Stimulated activated CD4-positive, alpha-beta T cell treated with anti-CD3 and anti-CD28 coated beads, TNF-alpha, amount 100 ng/mL, for 1 hour (primary cell): ENCODE measurements at places on chromosomes 11 and 22.

- DNase-seq: no peak
Measured at GRCh38 chr22:26800858-26801257, 143.5 kb downstream of the MIAT start.

DNA sequence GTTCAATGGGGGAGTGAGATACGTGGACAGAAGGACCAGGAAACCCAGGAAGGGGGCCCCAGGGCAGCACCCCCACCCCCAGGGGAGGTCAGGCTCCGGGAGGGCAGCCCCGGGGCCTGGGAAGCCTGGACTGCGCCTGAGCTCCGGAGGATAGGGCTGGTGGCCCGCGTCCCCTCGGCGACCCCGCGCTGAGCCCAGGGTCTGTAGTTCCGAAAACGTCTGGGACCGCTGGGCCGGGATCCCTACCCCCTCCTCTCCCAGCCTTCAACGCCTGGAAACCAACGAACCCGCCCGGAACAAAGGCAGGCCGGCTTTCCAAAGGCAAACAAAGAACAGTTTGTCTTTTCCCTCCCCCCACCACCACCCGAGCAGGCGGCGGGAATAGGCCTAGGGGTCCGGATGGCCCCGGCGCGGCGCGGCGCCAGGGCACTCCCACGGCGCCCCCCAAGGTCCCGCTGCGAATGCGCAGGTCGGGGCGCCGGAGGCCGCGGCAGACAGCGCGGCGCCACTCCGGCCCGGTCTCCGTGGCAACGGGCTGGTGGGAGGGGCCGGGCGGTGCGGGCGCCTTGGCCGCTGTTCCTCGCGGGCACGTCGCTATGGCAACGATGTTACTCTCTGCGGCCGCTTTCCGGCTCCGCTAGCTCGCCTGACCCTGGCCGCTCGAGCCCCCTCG lies 58.5 kb downstream of the IGLL1 start:
- DNase-seq: peak; percentile 20

DNA sequence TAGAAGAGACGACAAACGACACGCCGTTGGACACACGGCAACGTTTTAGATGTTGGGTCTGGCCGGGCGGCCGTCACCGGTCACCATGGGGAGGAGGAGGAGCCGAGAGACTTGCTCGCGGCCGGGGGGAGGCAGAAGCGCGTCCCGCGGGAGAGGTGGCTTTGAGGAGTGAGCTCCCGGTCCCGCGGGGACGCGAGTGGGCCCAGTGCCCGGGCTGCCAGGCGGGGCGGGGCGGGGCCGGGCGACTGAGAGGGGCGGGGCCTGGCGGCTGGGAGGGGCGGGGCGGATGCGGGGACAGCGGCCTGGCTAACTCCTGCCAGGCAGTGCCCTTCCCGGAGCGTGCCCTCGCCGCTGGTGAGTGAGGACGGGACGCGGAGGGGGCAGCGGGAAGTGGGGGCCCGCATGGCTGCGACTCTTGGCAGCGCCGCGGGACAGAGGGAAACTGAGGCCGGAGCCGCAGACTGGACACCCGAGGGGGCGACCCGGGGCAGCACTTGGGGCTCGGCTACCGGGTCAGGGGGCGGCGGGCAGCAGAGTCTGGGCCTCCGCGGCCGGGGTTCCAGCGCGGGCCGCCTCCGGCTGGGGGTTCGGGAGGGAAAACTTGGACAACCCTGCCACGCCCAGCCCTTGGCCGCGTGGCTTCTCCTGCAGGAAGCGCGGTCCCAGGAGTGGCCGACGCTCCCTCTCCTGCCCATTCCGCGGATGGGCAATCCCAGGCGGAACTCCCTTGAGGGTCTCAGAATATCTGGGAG lies at the start of gene TSPO:
TSS of gene TSPO (plus strand) at position 309 of the 752 bp plus-strand sequence. CDS start 7,680 bp downstream, outside the sequence.
- peak; percentile 13 for DNase-seq

GRCh38 chr11:42596576-42597145 lies 715.1 kb upstream of the API5 start:
- DNase-seq: no peak

GRCh38 chr22:49887702-49888101 lies 30.5 kb downstream of the ALG12 start:
- DNase-seq: no peak

DNA sequence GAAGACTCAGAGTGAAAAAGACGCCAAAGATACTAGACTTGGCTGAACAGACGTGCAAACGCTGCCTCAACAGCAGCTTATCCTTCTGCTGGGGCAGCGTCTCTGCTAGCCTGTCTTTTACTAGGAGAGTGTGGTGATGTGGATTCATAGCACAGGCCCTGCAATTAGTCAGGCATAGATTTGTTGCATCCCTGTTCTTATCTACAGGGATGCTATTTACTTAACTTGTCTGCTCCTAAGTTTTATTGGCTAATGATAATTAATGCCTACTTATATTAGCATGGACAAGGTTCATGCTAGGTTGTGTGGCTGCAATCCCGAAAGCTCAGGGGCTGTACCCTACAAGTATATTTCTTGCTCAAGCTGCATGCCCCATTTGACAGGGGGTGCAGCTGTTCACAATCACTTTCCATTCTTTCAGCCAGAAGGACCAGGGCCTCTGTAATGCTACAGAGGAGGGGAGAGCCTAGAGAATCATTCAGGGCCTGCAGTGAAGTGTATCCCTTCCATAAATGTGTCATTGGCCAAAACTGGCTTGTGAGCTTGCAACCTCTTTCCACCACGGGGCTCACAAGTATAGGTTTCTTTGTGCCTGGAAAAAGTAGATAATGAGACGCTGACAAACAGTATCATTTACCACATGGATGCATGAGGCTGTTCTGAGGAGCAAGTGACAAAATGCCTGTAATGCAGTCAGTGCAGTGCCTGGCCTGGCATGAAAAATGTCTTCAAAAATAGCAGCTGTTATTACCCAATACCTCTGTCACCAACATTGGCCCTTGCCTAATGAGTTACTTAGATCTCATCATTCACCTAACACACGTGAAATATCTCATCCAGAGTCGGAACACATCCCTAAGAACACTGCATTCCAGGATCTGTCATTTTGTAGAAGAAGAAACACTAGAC lies 685.8 kb upstream of the API5 start:
- DNase-seq: no peak

GRCh38 chr11:14350215-14350614 lies 8.8 kb downstream of the RRAS2 start:
- no peak for DNase-seq

DNA sequence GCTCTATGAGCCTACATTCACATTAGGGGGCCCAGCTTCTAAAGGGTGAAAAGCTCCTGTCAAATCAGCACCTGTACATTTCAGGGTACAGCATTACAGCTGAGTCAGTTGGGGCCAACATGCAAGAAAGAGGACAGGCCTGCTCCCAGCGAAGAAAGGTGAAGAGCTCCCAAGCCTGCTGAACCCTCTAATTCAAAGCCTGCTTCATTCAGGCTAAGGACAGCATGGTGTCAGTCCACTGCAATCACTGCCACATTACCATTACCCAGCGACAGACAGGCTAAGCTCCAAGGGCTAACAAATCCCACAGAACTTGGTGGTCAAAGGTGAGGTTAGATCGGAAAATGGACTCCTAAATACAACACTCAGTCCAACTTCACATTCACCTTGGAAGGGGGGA lies 65.4 kb upstream of the CHRM4 start:
- no peak for DNase-seq

- DNase-seq: no peak
Measured at GRCh38 chr11:72609045-72609444, 65.2 kb downstream of the PDE2A start.

DNA sequence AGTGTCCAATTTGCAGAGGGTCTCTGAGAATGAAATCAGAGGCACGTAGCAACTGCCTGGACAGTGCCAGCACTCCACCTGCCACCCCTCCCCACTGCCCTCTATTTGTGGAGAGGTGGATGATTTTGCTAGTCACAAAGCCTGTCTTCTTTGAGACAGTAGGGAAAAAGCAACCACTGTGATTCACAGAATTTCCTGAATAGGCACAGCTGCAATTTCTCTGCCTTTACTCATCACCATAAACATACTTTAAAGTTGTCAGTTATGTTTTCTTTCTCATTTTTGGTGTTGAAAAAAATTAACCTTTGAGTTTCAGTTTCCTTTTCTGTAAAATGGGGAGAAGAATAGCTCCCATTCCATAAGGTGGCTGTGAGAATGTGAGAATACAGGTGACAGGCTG lies 134.3 kb downstream of the TEAD1 start:
- no peak for DNase-seq

- DNase-seq: peak; percentile 68
Measured at GRCh38 chr11:65420979-65421793, 1.4 kb upstream of the NEAT1 start.

DNA sequence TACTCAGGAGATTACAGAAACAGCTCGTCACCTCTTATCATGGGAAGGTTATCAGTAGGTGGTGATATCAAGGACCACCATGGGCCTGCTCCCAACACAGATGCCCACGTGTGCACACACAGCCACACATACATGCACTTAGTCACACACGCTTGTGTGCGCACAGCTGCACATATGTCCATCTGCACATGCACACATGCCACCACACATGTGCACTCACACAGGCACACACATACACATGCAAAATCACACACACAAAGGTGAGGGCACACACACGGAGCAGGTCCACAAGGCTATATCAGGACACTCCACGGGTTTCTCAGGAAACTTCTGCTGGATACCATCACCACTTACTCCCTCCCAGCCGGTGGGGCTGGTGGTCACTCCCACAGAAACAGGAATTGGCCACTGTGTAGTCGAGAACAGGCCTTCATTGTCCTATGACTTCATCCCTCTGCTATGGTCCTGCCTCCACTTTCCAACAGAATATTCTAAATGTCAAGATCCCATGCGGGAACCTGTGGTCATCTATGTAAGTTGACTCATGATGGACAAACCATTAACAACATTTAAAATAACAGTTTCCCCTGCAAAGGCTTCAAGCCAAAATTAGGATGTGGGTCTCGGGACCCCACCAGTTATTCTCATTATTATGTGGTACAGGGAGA lies 2.2 kb downstream of the C11orf24 start:
- DNase-seq: no peak

DNA sequence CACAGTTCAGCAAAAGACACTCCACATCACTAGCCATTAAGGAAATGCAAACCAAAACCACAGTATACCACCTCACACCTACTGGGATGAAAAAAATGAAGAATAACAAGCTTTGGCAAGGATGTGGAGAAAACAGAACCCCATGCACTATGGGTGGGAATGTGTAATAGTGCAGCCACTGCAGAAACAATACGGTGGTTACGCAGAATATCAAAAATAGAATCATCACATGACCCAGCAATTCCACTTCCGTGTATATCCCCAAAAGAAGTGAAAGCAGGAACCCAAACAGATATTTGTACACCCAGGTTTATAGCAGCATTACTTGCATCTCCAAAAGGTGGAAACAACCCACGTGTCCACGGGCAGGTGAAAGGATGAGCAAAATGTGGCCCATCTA lies 20.8 kb downstream of the CARS1 start:
- no peak for DNase-seq

DNA sequence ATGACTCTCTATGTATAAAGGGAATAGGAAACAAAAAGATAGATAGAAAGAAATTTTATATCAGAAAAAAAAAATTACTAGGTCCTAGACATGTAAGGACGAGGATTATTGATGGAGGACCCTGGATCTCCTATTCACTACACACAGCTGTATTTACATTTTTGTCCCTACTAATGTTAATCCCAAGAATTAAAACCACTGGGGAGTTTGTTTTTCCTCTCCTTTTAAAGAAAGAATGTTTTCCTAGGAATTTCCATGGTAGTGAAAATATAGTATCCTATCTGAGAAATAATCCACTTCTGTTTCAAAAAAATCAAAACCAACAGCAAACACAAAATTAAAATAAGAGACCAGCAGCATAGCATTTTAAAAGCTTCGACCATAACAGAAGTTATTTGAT lies 41.1 kb downstream of the PDGFD start:
- no peak for DNase-seq

- no peak for DNase-seq
Measured at GRCh38 chr11:125960771-125961170, 14.9 kb downstream of the VSIG10L2 start.

GRCh38 chr11:16613262-16613511 lies 125.3 kb upstream of the C11orf58 start:
- no peak for DNase-seq

- DNase-seq: peak; percentile 64
Measured at GRCh38 chr22:45240810-45241631, at the start of gene KIAA0930. Gene KIAA0930 (minus strand): TSS chr22:45240894. CDS start chr22:45240703, 191 bp downstream.

- DNase-seq: no peak
Measured at GRCh38 chr11:117808784-117809183, 11.8 kb upstream of the DSCAML1 start.

- DNase-seq: no peak
Measured at GRCh38 chr22:50276143-50276542, 6.0 kb upstream of the MAPK11 start.

DNA sequence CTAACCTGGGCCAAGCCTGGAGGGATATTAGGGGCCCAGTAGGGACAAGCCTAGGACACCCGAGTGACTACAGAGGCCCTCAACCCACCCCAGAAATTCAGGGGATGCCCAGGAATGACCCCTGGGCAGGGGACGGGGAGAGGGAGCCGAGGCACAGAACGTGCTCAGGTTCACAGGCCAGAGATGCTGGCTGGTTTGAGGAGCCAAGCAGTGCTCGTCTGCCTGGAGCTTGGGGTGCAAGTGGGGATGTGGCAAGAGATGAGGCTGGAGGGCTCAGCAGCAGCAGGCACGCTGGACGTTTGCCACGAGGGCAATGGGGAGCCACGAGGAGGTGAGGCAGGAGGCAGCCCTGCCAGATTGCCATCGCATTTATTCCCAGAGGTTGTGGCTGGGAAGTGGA lies 34.0 kb upstream of the EMID1 start:
- no peak for DNase-seq

- DNase-seq: no peak
Measured at GRCh38 chr11:100010393-100010792, 676.7 kb upstream of the ARHGAP42 start.

GRCh38 chr11:103031834-103032233 lies 60.1 kb downstream of the DCUN1D5 start:
- DNase-seq: no peak

DNA sequence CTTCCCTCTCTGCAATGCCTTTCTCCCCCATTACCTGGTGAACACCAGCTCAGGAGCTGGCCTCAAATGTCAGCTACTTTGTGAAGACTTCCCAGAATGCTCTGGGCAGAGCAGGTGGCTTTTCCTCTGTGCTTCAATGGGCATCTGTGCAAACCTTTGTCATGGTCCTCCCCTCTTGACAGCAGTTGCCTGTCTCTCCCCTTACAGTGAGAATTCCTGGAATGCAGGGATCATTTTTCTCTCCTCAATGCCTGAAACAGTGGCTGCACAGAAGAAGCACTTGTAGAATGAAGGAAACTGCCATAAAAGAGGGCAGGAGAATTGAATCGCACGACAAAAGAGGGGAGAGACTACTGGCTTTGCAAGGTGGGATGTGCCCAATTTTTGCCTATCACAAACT lies 92.8 kb upstream of the NARS2 start:
- no peak for DNase-seq

DNA sequence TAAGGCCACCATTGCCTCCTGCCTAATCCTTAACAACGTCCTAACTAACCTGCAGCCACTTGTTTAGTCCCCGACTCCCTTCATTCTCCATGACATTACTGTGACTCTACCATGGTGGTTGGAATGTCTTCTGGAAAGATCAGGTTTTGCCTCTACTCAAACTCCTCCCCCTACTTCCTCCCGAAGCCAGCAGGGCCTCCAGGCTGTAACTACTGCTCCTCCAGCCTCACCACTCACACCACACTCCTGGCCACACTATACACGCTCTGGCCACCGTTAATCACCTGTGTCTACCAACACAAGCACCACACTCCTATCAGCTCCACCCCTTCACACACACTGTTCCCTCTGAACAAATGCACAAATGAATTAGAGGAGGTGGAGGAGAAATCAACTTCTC lies 69.2 kb downstream of the PACSIN2 start:
- no peak for DNase-seq
